Stimulated activated CD4-positive, alpha-beta T cell treated with anti-CD3 and anti-CD28 coated beads, Interleukin-1b, Interleukin-23, amount 100 ng/mL, for 1 hour (primary cell): ENCODE measurements at places on chromosomes 6 and 20.

DNA sequence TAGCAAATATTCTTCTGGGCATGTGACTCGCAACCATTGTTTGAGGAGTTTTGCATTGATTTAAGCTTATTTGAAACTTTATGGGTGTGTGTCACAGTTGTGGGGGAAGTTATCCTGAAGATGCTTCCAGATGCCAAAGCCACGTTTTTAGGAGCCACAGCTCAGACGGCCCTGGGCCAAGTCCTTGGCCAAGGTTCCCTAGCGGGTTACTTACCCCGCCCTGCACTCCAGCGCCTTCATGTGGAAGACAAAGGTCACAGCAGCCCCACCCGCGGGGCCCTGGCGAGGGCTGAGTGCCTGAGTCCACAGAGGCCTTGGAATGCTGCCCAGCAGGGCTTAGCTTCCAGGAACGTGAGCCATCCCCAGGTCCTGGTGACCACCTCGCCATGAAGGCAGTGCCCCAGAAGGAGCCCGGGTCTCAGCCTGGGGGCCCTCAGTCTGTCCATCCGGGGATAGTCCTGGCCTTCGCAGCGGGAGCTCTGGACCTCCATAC is 308.3 kb downstream of the CDH4 start:
- no peak for DNase-seq

GRCh38 chr6:112027942-112028674 is 25.8 kb upstream of the CCN6 start:
- peak; percentile 15 for DNase-seq

DNA sequence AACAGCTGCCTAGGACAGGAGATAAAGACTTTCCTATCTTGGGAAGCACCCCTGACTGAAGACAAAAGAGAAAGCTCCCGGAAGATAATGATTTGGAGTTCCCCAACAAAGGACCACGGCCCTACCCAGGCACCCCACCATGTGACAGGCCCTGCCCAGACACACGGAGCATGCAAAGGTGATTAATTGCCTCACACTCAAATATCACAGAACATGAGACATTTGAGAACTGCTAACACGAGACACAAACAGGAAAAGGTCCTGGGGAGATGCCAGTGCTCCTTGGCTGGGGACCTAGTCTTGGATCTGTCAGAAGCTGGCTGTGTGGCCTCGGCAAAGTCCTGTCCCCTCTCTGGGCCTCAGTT is 82.5 kb upstream of the PTPN1 start:
- no peak for DNase-seq

DNA sequence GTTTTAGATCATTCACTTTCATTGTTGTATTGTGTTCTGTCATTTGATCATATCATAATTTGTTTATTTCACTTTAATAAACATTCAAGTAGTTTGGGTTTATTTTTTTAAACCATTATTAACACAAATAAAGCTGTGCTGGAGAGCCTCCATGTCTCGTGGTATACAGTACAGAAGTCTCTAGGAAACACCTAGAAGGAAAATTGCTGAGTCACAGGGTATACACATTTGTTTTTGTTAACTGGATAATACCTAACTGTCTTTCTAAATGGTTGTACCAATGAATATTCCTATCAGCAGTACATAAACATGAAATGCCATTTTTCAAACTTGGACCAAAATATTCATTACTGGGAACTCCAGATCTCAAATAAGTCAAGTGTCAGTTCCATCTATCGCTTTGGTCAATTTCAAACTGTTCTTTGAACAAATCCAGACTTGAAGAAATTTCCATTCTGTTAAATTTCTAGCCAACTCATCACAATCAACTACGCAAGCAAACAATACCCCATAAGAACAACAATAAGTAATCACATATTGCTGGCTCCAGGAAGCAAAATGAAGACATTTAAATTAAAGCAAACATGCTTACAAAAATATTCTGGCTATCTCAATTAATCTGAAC is 138.1 kb downstream of the ATXN1 start:
- DNase-seq, result no peak

DNA sequence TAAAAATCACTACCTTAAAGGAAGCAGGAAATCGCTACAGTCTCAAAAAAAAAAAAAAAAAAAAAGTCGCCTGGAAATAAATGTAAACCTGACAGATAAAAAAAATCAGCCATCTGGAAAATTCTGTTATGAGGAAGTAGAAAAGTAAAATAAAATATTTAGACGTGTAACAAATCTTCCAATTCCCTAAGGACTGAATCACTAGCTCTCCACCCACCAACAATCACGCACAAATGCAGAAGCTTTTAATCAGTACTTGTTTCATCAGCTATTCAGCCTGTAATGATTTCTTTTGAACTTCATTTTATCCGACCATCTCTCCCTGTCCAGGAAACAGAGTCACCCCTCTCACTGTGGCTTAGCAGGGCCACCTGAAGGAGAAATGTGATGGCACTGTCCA is 59.0 kb downstream of the SLC23A2 start:
- no peak for DNase-seq

- peak; percentile 46 for DNase-seq
These were observed at the start of gene MRS2 for GRCh38 chr6:24402697-24403500. TSS of gene MRS2 (plus strand) at chr6:24402936. CDS start at chr6:24403047, 111 bp downstream.

- DNase-seq, result no peak
These were observed 87.2 kb downstream of the PRDM1 start for GRCh38 chr6:106173124-106173879.

GRCh38 chr6:151478670-151479069 is 15.1 kb upstream of the CCDC170 start:
- DNase-seq, result no peak

GRCh38 chr20:8870652-8871051 is 198.2 kb upstream of the PLCB4 start:
- DNase-seq, result no peak

- DNase-seq, result no peak
These were observed 587 bp downstream of the IP6K3 start for GRCh38 chr6:33746036-33746600.

GRCh38 chr6:16634855-16635254 is 126.4 kb downstream of the ATXN1 start:
- no peak for DNase-seq

DNA sequence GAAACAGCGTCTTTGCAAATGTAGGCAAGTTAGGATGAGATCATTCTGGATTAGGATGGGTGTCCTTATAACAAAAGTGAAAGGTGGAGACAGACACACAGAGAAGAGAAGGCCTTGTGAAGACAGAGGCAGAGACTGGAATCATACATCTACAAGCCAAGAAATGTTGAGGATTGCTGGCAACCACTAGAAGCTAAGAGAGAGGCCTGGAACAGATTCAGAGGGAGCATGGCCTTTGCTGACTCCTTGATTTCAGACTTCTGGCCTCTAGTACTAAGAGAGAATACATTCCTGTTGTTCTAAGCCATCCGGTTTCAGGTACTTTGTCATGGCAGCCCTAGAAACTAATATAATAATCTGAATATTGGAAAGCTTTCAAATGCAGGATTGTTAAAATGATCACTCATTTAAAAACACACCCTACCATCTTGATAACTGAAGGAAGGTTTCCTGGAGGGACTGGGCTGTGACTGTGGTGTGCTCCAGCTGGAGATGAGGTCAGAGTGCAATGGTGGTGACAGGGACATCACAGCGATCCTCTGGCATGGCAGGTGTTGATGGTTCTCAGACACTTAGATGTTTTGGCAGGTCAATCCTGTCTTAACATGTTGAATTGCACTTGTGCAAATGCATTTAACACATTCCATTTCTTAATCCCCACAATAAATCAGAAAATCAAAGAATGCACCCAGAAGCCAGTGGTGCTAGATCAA is 25.1 kb downstream of the CD83 start:
- no peak for DNase-seq

DNA sequence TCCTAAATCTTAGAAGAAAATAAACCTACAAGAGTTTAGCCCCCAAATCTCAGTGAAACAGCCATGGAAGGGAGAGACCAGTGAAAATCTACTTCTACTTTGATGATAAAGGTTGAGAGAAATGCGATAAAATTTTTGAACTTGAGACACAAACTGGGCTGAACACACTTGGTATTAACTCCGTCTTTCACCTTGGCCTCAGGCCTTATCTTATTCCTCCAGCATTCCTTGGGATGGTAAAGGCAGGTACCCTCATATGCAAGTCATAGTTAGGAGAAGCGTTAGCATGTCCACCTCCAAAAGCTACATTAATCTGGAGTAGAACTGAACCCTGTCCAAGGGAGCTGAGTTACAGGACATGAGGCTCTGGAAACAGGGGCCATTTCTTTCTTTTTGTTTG is 1.2 kb upstream of the SPTLC3 start:
- no peak for DNase-seq

GRCh38 chr20:59945175-59945574 is 5.0 kb downstream of the FAM217B start:
- DNase-seq, result no peak

GRCh38 chr6:25995507-25995906 is 32.9 kb downstream of the TRIM38 start:
- DNase-seq, result no peak

DNA sequence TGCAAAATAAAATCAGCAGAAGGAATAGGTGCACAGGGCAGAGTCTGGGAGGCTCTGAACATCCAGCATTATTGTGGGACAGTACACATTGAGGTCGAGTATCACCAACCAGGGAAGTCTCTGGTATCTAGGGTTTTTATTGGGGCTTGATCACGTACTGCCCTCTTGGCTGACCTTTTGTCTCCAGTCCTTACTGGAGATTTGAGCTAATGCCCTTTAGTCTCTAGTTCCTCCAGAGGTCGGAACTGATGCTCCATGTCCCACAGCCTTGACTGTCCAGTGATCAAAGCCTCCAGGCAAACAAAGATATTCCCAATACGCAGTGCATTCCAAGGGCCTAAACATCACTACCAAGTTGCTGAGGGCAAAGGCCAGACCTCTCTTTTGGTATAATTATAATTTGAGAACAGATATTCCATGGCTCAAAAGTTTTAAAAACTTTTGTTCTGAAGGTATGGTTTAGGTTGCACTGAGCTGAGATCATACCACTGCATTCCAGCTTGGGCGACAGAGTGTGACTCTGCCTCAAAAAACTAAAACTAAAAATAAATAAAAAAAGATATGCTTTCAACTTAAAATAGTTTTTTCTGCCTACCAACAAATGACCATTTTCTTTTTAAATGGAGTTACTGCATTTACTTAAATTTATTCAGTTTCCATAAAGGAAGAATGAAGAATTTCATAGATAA is 56.9 kb upstream of the DYNLRB1 start:
- no peak for DNase-seq

DNA sequence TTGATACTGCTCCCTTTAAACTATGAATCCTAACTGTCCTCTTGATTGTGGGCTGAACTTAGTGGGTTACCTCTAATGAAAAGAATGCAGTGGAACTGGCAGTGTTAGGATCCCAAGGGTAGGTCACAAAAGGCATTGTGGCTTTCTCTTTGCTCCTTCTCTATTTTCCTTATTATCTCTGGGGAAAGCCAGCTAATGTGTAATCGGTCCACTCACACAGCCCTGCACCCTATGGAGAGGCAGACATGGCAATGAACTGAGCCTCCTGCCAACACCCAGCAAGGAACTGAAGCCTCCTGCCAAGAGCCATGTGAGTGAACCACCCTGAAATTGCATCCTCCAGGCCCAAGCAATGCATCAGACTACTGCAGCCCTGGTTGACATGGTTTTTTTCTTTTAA is 24.6 kb upstream of the ZNF133 start:
- no peak for DNase-seq

DNA sequence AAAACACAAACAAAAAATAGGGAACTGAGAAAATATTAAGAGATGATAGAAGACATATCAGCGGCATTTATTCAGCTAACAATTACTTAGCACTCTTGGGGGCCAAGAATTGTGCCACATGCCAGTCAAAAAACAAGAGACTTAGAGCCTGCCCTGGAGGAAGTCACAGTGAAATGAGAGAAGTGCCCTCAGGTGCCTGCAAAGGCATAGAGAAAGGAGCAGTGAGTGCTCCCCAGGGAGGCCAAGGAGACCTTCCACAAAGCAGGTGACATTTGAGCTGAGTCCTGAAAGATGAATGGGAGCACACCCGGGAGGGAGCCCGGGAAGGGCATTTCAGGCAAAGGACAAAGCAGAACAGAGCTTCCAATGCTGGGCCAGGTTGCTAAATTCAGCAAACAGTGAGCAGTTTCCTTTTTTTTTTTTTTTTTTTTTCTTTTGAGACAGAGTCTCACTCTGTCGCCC is 184.7 kb upstream of the JARID2 start:
- no peak for DNase-seq

GRCh38 chr6:166156942-166157341 is 10.7 kb downstream of the TBXT start:
- no peak for DNase-seq

DNA sequence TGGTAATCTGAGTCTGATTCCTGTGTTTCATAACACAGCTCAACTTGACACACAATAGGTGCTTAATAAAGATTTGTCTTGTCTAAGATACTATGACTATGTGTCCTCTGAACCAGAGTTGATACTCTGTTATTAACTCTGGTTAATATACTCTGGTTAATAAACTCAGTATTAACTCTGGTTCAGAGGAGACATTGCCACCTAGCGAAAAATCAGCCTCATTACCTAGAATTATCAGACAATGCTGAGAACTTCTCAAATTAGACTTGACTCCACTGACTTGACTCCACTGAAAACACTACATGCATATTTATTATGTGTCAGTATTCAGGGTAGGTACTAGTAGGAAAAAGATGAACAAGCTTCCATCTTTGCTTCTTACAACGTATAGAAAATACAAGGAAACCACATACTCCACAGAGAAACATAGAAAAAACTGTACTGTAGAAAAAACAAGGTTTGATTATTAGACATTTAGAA is 73.9 kb downstream of the AHI1 start:
- DNase-seq, result no peak

DNA sequence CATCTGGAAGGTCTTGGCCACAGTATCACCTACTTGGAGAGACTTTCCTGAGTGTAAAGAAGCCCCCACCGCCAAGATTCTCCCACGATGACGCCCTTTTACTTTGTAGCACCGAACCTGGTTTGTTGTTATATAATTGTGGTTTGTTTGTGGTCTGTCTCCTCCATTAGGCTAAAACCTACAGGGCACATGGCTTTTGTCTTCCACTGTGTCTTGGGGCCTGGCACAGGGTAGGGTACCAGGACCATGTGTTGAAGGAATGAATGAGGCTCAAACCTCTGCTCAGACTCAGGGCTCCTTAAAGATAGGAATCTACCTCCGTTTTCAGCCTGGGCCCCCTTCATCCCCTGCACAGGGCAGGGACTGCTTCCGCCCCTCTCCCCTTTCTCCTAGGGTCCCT is 59.4 kb upstream of the CCDC167 start:
- no peak for DNase-seq
